ENCODE measurements at places on chromosomes 12 and 14.

- DNase-seq: no peak
These were observed 15.7 kb upstream of the RAB35 start for GRCh38 chr12:120132054-120132836.

DNA sequence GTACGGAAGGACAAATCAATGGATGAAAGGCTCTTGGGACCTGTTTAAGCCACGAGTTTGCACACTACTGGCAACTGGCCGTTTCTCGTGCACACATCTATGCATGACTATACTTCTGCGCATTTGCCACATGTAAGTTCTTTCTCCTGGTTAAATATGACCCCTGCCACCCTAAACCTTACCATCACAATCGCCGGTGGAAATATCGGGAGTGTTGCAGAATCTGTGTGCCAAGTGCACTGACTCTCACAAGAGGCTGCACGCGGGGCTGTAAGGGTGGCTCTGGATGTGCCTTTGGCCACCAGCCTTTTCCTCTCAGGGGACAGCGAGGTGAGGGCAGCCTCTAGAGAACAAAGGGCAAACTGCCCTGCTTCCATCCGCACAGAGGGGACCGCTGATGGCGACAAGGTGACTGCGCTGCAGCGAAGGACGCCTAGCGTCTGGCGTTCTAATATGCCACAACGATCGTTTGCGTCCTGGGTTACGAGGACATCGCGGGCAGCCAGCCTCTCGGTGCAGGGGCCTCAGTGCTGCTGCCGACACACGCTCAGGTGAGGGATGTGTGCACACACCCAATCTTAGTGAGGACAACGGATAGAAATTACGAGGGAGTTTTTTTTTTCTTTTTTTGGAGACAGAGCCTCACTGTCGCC, 232.2 kb downstream of the PCNX1 start:
- DNase-seq: no peak

DNA sequence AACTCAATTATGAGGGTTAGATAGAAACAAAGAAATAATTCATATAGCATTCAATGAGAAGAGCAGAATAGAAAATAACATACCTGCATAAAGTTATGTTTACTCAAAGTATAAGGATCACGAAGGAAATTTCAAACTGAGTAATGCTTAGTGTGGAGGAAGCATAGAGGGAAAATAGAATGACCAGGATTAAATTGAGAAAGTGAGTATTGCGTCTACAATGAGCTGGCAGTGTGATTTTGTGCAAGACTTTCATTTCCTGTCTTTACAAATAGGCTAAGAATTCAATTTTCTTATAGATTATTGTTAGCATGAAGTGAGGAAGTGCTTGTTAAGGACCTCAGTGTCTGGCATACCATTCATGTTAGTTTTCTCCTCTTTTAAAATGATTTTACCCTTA, 12.0 kb downstream of the ADGRD1 start:
- DNase-seq: no peak

DNA sequence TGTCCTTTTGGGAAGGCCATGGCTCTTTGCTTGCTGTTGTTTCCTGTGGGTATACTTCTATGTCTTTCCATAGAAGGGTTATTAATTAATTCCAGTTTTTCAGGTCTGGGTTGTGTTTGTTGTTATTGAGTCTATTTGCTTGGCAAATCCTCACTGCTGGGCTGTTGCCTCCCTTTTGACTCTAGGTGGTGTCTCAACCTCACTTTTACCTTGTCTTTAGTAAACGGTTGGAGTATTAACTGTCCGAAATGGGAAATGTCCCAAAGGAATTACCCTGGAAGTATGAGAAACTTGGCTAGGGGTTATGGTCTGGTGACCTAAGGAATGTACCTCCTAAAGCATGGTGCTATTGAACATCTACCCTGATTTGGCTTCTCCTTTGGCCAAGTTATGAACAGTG, 16.7 kb downstream of the PRH1 start:
- DNase-seq: no peak

DNA sequence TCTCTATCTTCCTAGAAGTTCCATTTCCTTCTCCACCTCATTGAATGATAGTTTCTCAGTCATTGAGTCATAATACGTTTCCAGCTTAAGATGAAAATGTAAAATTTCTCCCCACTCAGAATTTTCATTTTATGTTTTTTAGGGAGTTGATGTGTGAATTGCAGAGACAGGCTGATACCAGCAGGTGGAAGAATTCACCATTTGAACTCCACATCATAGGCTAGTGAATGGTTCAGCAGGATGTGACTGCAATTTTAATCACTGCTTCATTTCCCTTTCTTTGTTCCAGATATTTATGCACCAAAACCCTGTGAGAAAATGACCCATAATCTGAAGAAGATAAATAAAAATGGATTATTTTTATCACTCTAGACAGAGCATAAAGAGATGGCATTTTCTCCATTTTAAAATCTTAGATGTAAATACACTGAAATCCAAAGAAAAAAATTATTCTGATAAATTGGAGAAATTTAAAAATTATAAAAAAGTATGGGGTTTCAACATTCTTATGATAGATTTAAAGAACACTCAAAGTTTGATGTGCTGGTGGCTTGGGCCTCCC, 10.6 kb upstream of the PYGL start:
- peak; percentile 30 for DNase-seq

Measured in HEK293T (cell line).